Inflammatory macrophage treated with lipopolysaccharide for 4 hours (primary cell): ENCODE measurements at places on chromosomes 3 and 15.

DNA sequence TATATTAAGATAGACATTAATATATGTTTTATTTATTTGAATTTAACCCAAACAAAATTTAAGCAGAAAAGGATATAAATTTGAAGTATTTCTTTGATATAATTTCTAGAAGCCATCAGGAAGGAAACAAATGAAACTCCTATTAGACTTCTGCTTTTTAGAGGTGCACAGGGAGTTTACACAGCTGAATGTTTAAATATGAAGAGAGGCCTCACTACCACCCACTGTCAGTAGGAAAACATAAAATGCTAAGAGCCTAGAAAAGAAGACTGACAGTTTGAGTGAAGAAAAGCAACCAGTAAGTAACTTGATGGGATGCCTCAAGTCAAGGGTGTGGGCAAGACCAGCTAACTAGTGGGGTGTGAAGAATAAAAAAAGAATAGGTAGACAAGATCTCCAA lies 19.7 kb downstream of the PLSCR2 start:
- DNase-seq = no peak

- no peak for DNase-seq
These were observed 535.7 kb downstream of the AGBL1 start for GRCh38 chr15:86615411-86615810.

- no peak for DNase-seq
These were observed 39.3 kb upstream of the UTS2B start for GRCh38 chr3:191369616-191370010.

- no peak for DNase-seq
These were observed 90.7 kb upstream of the MEF2A start for GRCh38 chr15:99474909-99475753.

DNA sequence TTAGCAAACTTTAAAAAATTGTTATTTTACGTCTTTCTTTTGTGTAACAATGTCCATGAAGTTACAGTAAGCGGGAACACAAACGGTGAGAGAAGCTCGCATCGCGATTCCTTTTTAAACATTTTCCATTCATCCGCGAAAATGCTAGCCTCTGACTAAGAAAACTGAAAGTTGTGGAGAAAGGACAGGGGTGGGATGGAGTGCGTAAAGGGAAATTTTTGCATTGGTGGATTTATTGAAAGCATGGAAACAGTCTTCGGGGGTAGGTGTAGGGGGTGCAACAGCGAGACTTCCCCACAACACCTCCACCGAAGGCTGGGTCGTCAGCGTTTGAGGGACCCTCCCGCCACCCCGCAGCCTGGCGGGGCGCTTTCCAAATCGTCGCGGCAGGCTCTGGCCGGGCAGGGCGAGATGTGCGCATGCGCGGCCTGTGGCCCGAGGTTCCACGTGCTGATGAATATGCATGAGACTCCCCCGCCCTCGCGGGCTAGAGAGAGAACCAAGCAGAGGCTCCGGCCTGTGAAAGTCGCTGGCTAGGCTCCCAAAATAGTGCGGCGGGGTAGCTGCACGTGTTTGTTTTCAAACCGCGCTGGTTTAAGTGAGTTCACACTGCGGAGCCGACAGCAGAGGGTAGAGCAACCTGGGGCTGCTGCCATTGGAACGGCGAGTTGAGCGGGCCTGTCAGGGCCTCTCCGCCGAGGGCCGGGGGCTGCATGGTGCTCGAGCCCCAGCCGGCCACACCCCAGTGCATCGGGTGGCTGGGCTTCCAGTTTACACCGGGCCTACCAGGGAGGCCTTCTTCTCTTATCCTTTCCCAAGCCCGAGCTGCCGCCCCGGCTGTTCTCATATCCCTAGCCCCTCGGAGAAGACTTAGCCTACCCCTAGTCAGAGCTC lies 9.9 kb downstream of the ZIC1 start:
- DNase-seq = no peak

DNA sequence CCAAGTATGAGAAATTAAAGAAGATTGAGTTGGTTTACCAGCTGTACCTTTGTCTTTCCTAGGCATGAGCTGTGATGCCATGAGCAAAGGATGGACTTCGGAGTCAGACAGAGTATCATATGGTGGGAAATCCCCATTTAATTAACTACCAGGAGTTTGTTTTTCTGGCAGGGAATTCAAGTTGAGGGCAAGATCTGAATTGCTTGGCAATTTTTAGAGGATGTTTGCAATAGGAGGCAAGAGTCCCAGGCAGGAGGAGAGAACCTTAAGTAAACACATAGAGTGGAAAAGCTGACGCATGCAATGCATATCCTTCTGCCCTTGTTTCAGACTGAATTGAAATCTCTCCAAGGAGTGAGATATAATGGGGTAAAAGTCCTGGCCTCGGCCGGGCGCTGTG lies 569.7 kb upstream of the MDFIC2 start:
- no peak for DNase-seq

GRCh38 chr3:180246688-180247195 lies 210.0 kb upstream of the PEX5L start:
- DNase-seq = no peak

GRCh38 chr15:90844696-90845095 lies 23.7 kb upstream of the FURIN start:
- DNase-seq = peak; percentile 37

- no peak for DNase-seq
These were observed 160.5 kb downstream of the CHSY1 start for GRCh38 chr15:101091080-101092017.

- no peak for DNase-seq
These were observed 120.3 kb downstream of the MYO9A start for GRCh38 chr15:71997691-71998090.

DNA sequence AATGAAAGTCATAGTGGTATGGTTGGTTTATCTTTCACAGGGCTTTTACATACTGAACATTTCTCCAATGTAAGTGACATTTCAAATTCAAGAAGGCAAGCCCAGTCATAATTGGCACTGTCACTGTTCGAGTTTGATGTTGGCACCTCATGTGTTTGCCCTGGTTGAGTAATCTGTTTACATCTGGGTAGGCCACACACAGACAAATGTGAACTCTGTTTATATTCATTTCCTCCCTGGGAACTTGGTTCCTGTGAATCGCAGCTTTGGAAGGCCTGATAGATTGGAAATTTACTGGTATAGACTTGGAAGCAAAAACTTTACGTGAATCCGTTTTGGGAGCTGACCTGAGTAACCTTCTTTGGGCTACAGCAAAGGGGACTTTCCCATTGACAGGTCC lies 395.2 kb upstream of the AZI2 start:
- DNase-seq = no peak

DNA sequence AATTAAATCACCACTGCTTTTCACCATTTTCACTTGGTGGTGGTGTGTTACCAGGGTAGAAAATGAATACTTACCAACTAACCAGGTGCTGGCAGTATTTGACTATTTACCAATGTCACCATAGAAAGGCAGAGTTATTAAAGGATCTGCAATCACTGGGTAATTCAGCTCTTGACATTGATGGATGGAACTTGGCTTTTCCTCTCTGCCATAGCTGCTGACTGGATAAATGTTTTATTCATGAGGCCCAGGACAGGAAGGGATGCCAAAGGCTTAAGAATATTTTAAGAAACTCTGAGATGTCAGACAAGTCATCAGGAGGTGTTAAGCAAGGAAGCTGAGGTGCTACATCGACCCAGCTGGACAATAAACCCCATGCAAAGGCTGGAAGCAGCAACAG lies 495.5 kb upstream of the CFAP20DC start:
- no peak for DNase-seq

- DNase-seq = no peak
These were observed 29.4 kb upstream of the ATP8B4 start for GRCh38 chr15:50148362-50148963.

GRCh38 chr3:177679568-177680471 lies 482.5 kb upstream of the TBL1XR1 start:
- peak; percentile 6 for DNase-seq

DNA sequence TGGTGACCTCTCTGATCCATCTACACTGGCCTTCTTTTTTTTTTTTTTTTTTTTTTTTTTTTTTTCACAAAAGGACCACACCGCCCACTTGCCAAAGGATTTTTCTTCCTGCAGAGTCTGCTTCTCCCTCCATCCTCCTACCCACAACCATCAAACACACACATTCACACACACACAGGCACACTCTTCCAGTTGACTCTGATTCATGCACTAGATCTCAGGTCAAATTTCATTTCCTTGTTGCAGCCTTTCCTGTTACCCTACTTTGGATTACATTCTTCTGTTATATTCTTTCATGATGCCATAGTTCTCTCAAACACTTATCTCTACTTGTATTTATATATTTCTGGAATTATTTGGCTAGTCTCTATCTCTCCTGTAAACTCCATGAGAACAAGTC lies 133.9 kb downstream of the STAC start:
- DNase-seq = no peak

GRCh38 chr3:65732051-65732935 lies 306.4 kb downstream of the MAGI1 start:
- DNase-seq = peak; percentile 38

GRCh38 chr3:122356402-122356801 lies 26.6 kb downstream of the MIX23 start:
- DNase-seq = peak; percentile 49

- no peak for DNase-seq
These were observed 45.7 kb upstream of the MGLL start for GRCh38 chr3:127867986-127868385.

DNA sequence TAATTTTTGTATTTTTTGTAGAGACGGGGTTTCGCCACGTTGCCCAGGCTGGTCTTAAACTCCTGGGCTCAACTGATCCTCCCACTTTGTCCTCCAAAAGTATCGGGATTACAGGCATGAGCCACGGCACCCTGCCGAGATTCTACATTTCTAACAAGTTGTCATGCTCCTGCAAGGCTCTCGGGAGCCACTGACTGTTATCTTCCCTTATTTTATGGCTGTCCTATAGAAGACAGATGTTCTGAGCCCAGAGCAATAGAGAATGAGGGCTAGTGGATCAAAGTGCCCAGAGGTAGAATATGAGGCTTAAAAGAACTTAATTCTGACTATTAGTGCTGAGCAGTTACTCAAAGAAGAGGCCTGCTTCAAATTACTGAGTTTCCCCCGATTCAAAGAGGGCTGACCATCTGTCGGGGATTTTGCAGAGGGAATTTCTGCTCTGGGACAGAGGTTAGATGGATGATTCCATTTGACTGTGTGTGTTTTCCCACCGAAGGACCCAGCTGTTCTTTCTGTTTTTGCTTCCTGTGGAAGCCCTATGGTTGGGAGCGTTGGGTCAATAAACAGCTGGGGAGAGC lies 39.5 kb downstream of the ITPR1 start:
- DNase-seq = no peak

DNA sequence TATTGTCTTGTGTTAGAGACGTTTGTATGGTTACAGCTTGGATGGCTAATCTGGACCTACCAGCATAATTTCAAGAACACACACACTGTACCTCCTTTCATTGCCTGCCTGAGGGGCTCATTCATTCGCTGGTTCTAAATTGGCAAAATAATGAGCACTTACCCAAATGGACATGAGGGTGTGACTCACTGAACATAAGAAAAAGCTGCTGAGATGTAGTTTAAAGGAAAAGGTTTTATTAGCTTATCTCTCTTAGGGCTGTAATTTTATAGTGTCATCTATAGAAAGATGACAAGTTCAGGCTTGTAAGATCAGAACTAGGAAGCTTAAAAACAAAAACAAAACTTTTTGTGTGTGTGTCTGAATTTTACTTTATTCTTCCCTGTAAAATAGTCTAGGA lies 120.7 kb upstream of the WNT7A start:
- DNase-seq = no peak

DNA sequence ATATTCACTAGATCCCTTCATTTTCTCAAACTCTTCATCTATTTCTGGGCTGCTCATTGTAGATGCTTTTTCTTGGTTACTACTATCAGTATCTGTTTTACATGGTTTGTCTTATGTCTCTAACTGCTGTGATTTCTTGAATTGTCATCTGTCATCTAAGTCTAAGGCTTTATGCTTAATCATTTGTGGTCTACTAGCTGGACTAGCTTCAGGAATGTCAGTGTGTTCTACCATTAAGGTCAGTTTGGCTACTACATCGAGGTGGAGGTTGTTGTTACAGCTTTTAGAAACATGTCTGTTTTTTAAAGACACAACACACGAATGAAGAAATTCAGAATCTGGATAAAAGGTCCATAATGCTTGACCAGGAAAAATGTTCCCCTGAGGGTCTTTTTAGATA lies 82.2 kb downstream of the ABI3BP start:
- DNase-seq = no peak

DNA sequence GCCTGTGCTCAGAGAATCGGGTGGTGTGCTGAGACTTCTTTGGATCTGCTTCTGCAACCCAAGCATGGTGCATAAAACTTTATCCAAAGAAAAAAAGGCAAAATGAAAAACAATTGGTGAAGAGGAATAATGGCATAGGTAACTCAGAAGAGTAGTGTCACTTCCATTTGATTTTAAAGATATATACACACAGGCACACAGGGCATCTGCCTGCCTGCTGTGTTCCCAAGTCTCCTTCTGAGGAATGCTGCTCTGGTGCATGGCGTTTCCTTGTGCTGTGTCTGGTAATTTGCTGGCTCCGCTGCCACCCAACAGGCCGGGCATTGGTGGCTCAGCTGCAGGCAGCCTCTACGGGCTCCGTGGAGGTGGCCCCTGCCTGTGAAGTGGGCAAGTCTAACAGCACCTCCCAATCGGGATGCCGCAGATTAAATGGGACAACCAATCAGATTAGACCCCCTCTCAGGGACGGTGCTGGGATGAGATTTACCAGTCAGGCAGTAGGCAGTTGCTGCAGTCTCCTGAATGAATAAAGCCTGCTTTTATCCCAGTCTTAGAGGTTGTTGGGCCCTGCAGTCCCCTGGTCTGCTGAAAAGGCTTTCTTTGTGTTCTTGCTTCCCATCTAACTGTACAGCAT lies 253.7 kb upstream of the RASGRP1 start:
- no peak for DNase-seq

GRCh38 chr3:42012935-42013690 lies 51.2 kb upstream of the ULK4 start:
- DNase-seq = peak; percentile 97

GRCh38 chr3:13116426-13116825 lies 43.2 kb upstream of the IQSEC1 start:
- DNase-seq = no peak

DNA sequence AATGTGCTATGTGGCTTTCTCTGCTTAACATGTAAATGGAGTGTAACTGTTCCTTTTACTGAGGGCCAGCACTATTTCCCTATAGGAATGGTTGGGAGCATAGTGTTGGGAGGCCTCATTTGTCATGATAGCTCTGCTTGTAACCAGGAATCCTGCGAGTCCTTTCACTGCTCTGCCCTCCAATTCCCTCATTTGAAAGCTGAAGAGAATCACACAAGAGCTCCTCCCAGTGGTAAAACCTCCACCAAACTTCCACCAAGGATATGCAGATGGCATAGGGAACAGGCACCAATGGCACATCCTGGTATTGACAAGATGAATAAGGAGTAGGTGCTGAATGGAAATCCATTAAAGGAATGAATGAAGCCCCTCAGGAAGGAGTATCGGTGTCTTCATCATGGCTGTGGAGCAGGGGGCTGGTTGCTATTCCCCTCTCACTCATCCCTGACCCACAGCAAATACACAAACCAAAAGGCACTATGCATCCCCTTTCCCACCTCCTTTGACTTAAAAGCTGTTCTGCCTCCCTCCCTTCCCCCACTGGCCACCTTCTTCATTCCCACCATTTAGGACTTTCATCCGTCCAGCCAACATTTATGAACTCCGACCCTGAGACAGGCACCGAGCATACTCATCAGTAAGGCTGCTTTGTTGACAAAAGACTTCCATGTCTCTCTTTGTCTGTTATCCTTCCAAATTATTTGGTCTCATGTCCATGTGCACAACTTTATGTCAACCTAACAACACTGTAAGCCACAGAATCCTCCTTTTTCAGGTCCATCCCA lies 560.8 kb downstream of the FOXP1 start:
- DNase-seq = no peak
